Suprapubic skin (tissue), 4 donors: ENCODE measurements at places on chromosomes 5 and 9.

DNA sequence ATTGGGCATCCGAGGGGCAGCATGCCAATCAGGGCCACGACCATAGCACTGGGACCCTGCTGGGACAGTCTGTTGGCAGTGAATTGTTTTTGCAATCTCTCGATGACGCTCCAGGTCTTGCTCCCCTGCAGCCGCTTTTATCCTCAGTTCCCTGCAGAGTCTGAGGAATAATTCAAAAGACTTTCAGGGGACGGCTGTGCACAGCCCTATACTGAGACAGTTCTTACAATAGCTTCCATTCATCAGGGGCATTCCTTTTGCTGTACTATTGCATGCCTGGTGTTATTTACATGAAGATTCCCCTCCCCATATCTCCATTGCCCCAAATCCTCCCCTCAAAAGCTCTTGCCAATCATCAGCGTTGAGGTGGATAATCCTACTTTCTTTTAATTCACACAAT, 163.3 kb upstream of the WWC1 start:
- DNase-seq = no peak

GRCh38 chr9:5838884-5839571, 6.1 kb upstream of the ERMP1 start:
- no peak for DNase-seq

- no peak for DNase-seq
Measured at GRCh38 chr5:119537704-119538103, 85.4 kb downstream of the HSD17B4 start.

- DNase-seq = no peak
Measured at GRCh38 chr5:14182761-14183160, 39.6 kb downstream of the TRIO start.

DNA sequence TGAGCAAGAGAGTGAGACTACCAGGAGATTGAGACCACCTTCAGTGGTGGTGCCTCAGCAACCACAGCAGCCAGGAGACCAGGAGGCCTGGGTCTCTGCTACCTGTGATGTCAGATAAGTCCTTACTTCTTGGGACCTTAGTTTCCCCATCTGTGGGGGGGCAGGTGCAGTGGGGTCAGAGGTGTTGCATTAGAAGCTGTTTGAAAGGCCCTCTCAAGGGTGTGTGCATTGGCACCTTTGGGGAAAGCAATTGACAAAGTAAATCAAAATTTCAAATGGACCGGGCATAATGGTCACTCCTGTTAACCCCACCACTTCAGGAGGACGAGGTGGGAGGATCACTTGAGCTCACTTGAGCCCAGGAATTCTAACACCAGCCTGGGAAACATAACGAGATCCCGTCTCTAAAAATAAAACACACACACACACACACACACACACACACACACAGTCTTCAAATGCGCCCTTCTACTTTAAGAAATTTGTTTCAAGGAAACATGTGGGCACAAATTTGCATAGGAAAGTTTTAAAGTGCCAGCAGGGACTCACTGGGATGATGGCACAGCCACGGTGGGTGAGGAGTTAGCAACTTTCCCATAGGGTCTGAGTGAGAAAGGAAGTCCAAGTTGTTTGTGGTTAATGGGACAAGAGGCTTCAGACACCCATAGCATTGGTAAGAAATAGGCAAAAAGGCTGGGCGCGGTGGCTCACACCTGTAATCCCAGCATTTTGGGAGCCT, 1.3 kb upstream of the AK1 start:
- DNase-seq = no peak

DNA sequence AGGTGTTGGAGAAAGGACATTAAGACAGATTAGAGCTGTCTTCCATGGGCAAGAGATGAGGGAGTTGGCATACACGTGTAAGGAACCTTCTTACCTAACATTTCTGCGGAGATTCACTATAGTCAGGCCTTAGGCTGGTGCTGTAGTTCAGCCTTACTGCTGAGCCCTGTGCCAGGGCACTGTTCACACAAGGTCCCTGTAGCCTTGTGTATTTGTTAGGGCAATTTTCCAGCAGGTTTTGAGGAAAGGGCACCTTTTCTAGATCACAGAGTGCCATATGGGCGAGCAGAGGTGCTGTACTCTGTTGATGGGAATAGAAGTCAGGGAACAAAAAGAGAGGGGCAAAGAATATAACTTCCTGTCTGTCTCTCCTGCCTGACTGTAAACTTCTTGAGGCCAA, 15.6 kb downstream of the PALM2AKAP2 start:
- no peak for DNase-seq

DNA sequence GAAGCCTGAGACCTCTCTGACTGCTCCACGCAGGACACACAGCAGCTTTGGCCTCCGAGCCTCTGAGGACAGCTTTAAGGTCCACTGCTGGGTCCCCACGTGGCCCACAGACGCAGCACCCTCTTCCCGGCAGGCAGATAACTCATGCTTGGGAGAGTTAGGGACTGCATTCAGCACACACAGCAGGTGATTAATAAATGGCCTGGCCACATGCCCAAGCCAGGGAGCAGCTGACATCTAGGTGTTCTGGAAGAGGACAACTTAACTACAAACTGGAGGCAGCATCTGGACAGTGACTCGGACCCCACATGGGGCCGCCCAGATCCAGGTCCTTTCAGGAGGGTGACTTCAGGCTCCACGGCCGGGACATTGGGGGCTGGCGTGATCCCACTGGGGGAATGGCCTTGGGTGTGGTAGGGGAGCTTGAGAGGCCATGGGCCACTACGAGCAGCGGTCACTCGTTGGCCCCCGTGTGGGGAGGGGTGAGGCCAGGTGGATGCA, 11.3 kb downstream of the NINJ1 start:
- peak; percentile 78 for DNase-seq

DNA sequence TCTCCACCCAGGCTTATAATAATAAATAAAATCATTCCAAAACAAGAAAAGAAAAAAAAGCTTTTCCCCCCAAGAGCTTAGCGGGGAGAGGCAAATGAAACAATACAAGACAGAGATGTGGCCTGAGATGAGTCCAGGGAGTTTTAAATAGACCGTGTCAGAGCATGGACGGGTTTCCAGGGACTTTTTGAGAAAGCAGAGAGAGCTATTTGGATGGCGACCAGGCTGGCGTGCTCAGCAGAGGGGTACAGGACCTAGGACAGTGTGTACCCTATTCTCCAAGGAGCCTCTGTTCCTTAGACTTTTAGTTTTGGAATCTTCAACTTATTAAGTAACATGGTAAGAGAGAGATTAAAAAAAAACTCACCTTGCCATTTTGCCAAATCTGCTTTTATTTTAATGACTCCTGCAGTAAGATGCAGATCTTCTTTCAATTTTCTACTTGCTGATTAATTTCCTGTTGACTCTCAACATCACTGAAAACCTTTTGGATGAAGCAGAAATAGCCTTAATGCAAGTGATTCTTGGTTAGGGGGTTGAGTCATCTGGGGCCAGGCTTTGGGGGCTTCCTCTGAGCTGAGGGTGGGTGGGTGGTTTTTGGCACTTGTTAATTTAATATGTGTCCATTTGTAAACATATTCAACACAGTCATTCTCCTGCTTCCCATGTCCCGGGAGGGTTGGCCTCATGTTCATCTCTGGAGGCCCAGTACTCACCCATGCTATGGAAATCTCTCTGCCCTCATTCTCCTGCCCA, 49.6 kb upstream of the OSMR start:
- DNase-seq = peak; percentile 71

- no peak for DNase-seq
Measured at GRCh38 chr5:75659791-75660450, 48.7 kb downstream of the ANKDD1B start.

GRCh38 chr5:5381310-5381913, 41.1 kb upstream of the ICE1 start:
- DNase-seq = no peak

DNA sequence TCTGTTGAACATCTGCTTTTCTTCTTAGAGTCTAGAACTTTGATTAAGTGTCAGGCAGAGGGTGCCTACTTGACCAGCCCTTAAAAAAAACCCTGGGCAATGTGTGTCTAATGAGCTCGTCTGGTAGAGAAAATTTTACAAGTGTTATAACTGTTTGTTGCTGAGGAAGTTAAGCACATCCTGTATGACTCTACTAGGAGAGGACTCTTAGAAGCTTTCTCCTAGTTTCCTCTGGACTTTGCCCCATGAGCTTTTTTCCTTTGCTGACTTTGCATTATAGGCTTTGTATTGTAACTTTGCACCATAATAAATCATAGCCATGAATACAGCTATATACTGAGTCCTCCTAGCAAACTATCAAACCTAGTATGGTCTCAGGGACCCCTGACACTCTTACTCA, 39.4 kb downstream of the GNG10 start:
- no peak for DNase-seq

DNA sequence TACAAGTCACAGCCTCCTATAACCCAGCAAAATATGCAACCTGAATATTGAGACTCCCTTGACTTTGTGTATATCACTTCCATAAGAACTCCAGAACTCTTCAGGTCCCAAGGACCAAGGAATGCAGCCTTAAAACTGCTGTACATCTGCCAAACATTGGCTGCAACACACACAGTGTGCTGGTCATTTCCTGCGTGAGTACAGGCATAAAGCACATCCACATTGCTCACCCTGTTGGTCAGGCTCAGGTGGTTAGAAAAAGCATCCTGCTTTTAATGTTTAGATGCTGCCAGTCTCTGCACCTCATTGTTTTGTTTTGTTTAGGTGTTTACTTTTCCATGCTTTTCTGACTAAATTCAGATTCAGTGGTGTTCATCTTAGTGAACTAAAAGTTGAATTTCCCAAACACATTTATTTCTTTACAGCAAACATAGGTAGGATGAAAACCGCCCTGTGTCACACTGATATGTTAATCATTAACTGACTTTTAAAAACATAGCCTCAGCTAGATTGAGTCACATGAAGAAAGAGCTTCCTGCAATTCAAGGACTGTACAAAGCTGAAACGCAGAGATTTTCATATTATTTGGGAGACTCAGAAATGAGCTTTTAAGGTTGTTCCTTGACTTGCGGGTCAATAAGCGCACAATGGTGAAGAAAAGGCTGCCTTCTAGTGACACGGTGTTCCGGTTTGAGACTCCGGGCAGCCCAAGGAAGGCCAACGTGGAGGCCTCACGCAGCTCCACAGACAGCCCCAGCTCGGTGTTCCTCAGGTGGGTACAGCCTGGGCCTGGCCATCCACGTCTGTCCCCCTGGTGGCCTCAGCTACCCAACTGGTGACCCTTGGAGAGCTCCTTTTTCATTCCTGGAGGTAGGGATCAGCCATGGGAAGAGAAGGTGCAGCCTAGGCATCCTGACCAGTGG, 52.2 kb upstream of the GRAMD2B start:
- DNase-seq = no peak

DNA sequence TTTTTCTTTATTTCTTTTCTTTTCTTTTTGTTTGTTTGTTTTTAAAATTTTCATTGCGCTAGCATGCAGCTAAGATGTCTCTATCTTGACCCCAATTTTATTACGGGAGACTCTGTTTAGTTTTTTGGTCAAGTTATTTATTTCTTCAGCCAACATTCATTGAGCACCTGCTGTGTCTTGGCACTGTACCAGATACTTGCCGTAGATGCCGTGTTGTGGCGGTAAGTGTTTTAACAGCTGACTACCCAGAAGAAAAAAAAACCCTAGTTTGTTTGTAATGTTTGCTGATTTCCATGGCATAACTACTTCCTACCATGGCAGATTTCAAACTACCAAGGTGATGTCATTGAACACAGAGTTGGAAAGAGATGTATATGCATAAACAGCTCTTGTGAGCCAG, 65.0 kb downstream of the UGCG start:
- DNase-seq = no peak

DNA sequence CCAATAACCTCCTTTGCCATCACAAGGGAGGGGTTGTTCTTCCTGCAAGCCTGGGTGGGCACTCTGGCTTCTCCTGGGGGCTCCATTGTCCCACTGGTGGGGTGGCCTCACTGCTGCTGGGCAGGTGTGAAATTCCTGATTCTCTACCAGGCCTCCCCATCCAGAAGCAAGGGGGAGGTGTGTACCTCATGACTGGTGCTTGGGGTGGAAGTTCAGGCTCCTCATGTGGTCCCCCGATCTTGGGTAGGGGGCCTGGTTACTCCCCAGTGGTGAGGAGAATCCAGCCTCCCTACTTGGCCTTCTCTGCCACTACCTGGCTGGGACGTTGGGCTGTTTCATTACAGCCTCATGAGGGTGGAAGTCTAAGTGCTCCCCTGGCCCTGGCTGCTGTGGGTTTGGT, 433.9 kb downstream of the IRX2 start:
- no peak for DNase-seq

- no peak for DNase-seq
Measured at GRCh38 chr9:68913054-68913453, 100.9 kb downstream of the PRKACG start.

DNA sequence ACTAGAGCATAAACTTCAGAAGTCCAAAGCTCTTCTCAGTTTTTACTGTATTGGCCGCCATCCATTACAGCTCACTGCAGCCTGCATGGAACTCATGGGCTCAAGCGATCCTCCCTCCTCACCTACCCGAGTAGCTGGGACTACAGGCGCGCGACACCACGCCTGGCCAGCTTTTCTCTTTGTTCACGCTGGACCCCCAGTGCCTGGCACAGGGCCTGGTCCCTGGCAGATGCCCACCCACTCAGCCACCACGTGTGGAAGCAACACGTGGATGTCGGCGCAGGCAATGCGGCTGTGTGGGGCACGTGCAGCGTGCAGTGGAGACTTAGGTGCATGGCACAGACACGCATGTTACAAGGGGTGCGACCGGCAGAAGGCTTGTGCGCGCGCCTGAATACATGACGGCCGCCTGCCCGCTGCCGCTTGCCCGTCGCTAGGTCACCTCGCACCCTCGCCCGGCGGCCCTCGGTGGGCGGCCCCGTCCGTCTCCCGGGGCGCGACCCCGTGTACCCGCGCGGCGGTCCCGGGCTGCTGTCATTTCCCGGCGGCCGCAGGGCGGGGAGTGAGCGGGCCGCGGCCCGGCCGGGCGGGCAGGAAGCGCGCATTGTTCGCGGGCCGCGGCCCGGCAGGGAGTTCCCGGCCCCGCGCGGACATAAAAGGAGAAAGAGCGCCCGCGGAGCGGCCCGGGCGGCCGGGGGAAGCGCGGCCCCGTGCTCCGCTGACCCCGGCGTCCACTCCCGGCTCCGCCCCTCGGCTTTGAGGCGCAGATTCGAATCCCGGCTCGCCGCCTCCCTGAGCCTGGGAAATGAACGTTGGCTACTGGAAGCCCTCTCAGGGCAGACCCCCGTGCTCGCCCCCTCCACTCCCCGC, 24.1 kb upstream of the PTGS1 start:
- no peak for DNase-seq

DNA sequence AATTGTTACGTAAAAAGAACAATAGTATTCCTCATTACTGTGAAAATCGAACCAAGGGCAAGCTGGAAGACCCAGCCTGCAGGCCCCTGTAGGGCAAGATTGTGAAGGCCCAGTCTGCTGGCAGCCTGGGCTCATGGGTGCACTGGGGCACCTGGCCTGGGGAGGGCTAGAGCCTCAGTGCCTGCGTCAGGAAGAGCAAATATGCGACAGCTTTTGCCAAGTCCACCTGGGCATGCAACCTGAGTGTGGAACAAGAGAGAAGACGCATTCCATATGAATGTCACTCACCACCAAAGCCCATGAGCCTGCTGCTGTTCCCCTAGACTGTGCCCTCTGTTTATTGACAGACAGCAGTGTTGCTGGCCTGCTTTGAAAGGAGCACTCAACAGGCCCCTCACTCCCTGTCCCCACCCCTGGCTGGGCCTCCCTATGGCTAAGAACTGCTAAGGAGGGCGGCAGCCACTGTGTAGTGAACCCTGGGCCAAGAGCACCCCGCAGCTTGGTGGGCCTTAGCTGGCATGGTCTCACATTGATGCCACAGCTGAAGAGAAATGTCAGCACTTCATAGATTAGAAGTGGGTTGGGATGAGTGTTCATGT, 28.2 kb downstream of the PSD2 start:
- DNase-seq = no peak
